Lower lobe of right lung (tissue), 2 donors: ENCODE measurements at places on chromosomes 7 and 10. TPM values are rescaled to one million over a fixed set of nuclear protein-coding genes. Genes with fewer than 3 reads are reported as not detected.

LIPM gene
- total RNA-seq: not detected

DNA sequence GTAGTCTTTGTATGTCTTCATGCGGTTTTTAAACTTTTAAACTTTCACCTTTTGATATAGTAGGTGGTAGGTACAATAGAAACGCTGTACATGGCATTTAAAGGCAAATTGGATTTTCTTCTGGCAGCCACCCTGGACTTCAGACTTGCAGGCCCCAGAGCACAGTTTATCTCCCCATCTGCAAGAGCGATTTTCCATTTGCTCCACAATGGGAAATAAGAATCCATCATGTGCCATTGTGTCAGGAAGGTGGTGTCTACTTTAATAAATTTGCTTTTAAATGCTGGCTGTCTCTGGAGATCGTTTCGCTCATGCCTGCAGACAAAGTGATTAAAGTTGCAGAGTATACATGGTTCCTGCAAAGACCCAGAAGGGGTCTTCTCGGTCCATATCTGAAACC is 38.9 kb downstream of the UNC5B start:
- H3K27ac ChIP-seq: no peak overlapping the region
- no peaks in the 10 kb centered on the region for H3K27me3 ChIP-seq
- H3K4me1 ChIP-seq: peaks cover 32% of the 10 kb centered on the region
- DNase-seq: peak; percentile 1
- H3K4me3 ChIP-seq: no peak overlapping the region

LRIT1 gene
- not detected for total RNA-seq

- DNase-seq: no peak
- H3K4me1 ChIP-seq: no peaks in the 10 kb centered on the region
- H3K27ac ChIP-seq: no peak overlapping the region
- H3K36me3 ChIP-seq: no peaks in the 10 kb centered on the region
These were observed 187.5 kb upstream of the NFE2L3 start for GRCh38 chr7:25964483-25964991.

- H3K4me3 ChIP-seq: no peak overlapping the region
- no peak overlapping the region for H3K27ac ChIP-seq
- H3K4me1 ChIP-seq: no peaks in the 10 kb centered on the region
These were observed 104.9 kb downstream of the PPP1R17 start for GRCh38 chr7:31791881-31792280.

GRCh38 chr10:32047881-32048280 is 8.3 kb downstream of the KIF5B start:
- H3K4me3 ChIP-seq: no peak overlapping the region
- peaks cover 49% of the 10 kb centered on the region for H3K36me3 ChIP-seq
- DNase-seq: no peak
- no peak overlapping the region for H3K27ac ChIP-seq

- no peak overlapping the region for H3K27ac ChIP-seq
- no peaks in the 10 kb centered on the region for H3K36me3 ChIP-seq
- H3K4me3 ChIP-seq: no peak overlapping the region
- DNase-seq: peak; percentile 47
These were observed 55.9 kb downstream of the FAM241B start for GRCh38 chr10:69685802-69686585.

GRCh38 chr7:119630406-119630969 is 642.5 kb upstream of the KCND2 start:
- H3K27me3 ChIP-seq: no peaks in the 10 kb centered on the region
- no peak overlapping the region for H3K4me3 ChIP-seq
- no peak for DNase-seq
- H3K4me1 ChIP-seq: no peaks in the 10 kb centered on the region
- no peaks in the 10 kb centered on the region for H3K36me3 ChIP-seq

DNA sequence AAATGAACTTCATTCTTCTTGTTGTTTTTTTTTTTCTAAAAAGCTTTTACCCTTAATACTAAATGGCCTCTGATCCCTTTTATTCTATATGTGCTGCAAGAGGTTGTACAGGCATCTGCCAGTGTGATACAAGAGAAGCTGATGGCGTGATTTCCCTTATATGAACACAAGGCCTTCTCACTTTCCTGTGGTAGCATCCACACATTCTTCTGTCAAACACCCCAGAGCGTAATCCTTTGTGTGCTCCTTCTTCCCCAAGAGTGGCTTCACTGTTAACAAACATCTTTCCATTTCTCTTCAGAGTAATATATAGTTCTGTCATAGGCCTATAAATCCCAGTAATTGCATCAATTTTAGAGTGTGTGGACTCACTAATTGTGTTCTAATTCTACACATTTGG is 86.3 kb upstream of the CAPZA2 start:
- H3K27me3 ChIP-seq: no peaks in the 10 kb centered on the region
- no peak for DNase-seq
- H3K4me1 ChIP-seq: peaks cover 22% of the 10 kb centered on the region
- no peak overlapping the region for H3K4me3 ChIP-seq
- peaks cover 3% of the 10 kb centered on the region for H3K36me3 ChIP-seq

GRCh38 chr10:112230325-112230988 is 46.9 kb upstream of the GPAM start:
- no peak overlapping the region for H3K4me3 ChIP-seq
- no peak overlapping the region for H3K27ac ChIP-seq
- H3K27me3 ChIP-seq: no peaks in the 10 kb centered on the region
- H3K4me1 ChIP-seq: peaks cover 15% of the 10 kb centered on the region

- H3K27ac ChIP-seq: no peak overlapping the region
- H3K27me3 ChIP-seq: no peaks in the 10 kb centered on the region
- H3K4me3 ChIP-seq: no peak overlapping the region
These were observed 154.8 kb upstream of the PRR15 start for GRCh38 chr7:29408841-29409243.

WNT8B gene
- 0.18 TPM for total RNA-seq

RHBDD2 gene
- total RNA-seq: 72.5 TPM

- H3K4me1 ChIP-seq: no peaks in the 10 kb centered on the region
- H3K27ac ChIP-seq: no peak overlapping the region
- H3K36me3 ChIP-seq: no peaks in the 10 kb centered on the region
- no peaks in the 10 kb centered on the region for H3K27me3 ChIP-seq
- no peak overlapping the region for H3K4me3 ChIP-seq
These were observed 602.1 kb upstream of the FOXK1 start for GRCh38 chr7:4079956-4080355.
